Large intestine (tissue), 12 donors: ENCODE measurements at places on chromosomes 16 and 17. TPM values are rescaled to one million over a fixed set of nuclear protein-coding genes. Genes with fewer than 3 reads are reported as not detected.

Gene MYH1
- polyA plus RNA-seq, result 0.01 TPM

Gene LPO
- 0.37 TPM for polyA plus RNA-seq

Gene CNTD1
- 3.0 TPM for polyA plus RNA-seq

Gene HOXB7
- polyA plus RNA-seq, result 3.5 TPM

Gene HBQ1
- polyA plus RNA-seq, result 0.73 TPM

- H3K4me3 ChIP-seq, result peak overlapping the region; percentile 18
- H3K27me3 ChIP-seq, result peaks cover 38% of the 10 kb centered on the region
Measured at GRCh38 chr16:88634141-88634993, 4.0 kb upstream of the IL17C start.

DNA sequence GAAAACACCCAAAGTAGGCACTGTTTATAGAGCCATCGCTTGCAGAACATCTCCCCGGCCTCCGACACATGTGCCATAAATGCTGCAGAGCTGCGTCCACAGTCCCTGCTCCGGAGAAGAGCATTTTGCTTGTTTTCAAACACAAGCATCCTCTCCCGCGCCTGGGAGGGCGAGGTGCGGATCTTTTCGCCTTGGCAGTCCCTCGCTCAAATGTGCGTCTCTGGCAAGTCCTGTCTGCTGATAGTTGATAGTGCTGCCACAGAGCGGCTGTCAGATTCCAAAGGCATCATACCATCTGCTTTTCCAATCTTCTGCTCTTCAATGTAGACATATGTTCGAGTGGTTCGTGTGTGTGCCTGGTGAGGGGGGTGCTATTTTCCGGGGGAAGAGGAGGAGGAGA is 603.7 kb downstream of the MAF start:
- peaks cover 2% of the 10 kb centered on the region for H3K27me3 ChIP-seq
- peaks cover 14% of the 10 kb centered on the region for H3K4me1 ChIP-seq
- no peak for DNase-seq
- no peaks in the 10 kb centered on the region for H3K36me3 ChIP-seq
- no peak overlapping the region for H3K4me3 ChIP-seq
- H3K27ac ChIP-seq, result no peak overlapping the region

DNA sequence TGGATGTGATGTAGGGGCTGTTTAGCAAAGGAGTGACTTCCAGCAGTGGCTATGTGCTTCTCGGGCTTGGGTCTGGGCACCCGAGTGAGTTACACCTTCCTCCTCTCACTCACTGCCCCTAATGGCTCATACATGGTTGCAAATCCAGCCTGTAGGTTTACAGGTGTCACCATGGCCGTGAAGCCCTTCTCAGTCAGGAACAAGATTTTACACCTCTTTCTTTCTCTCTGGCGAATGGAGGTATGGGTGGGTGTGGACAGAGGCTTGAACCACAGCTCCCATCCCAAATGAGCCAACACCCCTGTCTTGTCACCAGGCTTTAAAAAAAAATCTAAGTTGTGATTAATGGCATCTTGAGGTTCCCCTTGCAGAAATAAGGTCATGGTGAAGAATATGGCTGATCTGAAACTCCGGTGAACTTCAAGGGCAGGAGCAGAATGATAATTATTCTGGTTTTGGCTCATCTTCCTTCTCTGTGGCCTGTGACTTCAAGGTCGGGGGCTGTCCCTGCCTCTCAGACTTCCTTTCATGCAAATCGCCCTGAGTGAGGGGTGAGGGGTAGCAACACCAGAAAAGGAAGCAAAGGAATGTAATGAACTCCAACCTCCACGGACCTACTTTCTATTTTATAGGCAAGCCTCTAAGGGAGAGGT is 331.2 kb downstream of the MAF start:
- peaks cover 5% of the 10 kb centered on the region for H3K4me1 ChIP-seq
- no peak overlapping the region for H3K4me3 ChIP-seq
- H3K27me3 ChIP-seq, result no peaks in the 10 kb centered on the region
- H3K27ac ChIP-seq, result no peak overlapping the region
- H3K36me3 ChIP-seq, result no peaks in the 10 kb centered on the region

GRCh38 chr17:57419940-57420550 is 163.7 kb downstream of the MSI2 start:
- H3K27me3 ChIP-seq, result no peaks in the 10 kb centered on the region
- H3K27ac ChIP-seq, result peak overlapping the region; percentile 93
- H3K4me3 ChIP-seq, result no peak overlapping the region
- no peak for DNase-seq
- peaks cover 48% of the 10 kb centered on the region for H3K4me1 ChIP-seq
- peaks cover 2% of the 10 kb centered on the region for H3K36me3 ChIP-seq

DNA sequence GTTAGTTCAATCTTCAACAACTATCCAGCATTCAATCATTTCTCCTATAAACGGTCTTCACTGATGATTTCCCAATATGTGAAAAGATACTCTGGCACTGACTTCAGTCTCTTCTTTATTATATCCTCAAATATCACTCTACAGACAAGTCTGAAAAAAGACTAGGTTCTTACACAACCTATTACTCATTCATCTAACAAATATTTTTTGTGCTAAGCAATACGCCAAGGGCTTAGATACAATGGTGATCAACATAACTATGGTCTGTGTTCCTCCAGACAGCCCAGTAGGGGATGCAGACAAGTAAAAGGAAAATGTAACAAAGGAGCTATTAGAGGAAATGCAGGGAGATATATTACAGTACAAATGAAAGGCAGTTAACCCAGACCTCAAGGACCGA is 63.9 kb downstream of the MYO1D start:
- DNase-seq, result no peak
- H3K4me1 ChIP-seq, result no peaks in the 10 kb centered on the region
- H3K4me3 ChIP-seq, result no peak overlapping the region
- H3K27ac ChIP-seq, result no peak overlapping the region
- H3K27me3 ChIP-seq, result no peaks in the 10 kb centered on the region
- H3K36me3 ChIP-seq, result no peaks in the 10 kb centered on the region
